ENCODE measurements at places on chromosomes 2 and 18. TPM values are rescaled to one million over a fixed set of nuclear protein-coding genes. Genes with fewer than 3 reads are reported as not detected.

Gene STAT4
- 0.51 TPM for total RNA-seq

Gene SYT4
- total RNA-seq = not detected

Gene SGPP2
- total RNA-seq = not detected

Gene PPP1R1C
- 0.50 TPM for total RNA-seq

Gene EVA1A
- 16.2 TPM for total RNA-seq

Gene GAL3ST2
- total RNA-seq = not detected

Gene FOXI3
- not detected for total RNA-seq

Gene OSBPL6
- total RNA-seq = 2.1 TPM

Gene SLC16A14
- 5.6 TPM for total RNA-seq

Gene LIMS3
- total RNA-seq = not detected

Gene SNED1
- 39.5 TPM for total RNA-seq

Gene KRTCAP3
- not detected for total RNA-seq

Gene AMER3
- not detected for total RNA-seq

Gene SPP2
- not detected for total RNA-seq

Gene TUBA4B
- total RNA-seq = not detected

Gene OSR1
- 17.7 TPM for total RNA-seq

Gene RAB6C
- not detected for total RNA-seq

Gene SCYGR4
- total RNA-seq = not detected

Gene PCARE
- total RNA-seq = under 0.01 TPM

Gene LHCGR
- not detected for total RNA-seq

Gene RSAD2
- total RNA-seq = 1.7 TPM

Gene EIF2B4
- total RNA-seq = 28.6 TPM

Gene MEP1B
- total RNA-seq = under 0.01 TPM

Gene STARD6
- not detected for total RNA-seq

Gene CXCR1
- total RNA-seq = not detected

Gene VWA3B
- 0.26 TPM for total RNA-seq

Gene RAB17
- total RNA-seq = 0.26 TPM

Gene SERPINB5
- not detected for total RNA-seq

Gene ATOH8
- total RNA-seq = 19.0 TPM

Gene MRPL53
- 38.0 TPM for total RNA-seq

Gene SLC23A3
- 1.8 TPM for total RNA-seq

Gene SERPINB12
- not detected for total RNA-seq

Gene ARHGEF33
- 0.50 TPM for total RNA-seq

Gene KCNF1
- 2.6 TPM for total RNA-seq

Gene CDC42EP3
- 5.6 TPM for total RNA-seq

Gene TMEM247
- not detected for total RNA-seq

Gene GRB14
- total RNA-seq = 0.26 TPM

Gene LYG1
- 0.50 TPM for total RNA-seq

Gene SCN2A
- 2.1 TPM for total RNA-seq

Gene SERPINB2
- 3.9 TPM for total RNA-seq

Gene PTGR3
- total RNA-seq = 6.8 TPM

Gene TBC1D8
- 3.8 TPM for total RNA-seq

Gene DCC
- total RNA-seq = not detected

Gene FN1
- total RNA-seq = 3,444 TPM

Gene LOXHD1
- not detected for total RNA-seq

Gene SERPINB3
- not detected for total RNA-seq

Gene FAM110C
- 0.26 TPM for total RNA-seq

Gene ANKRD62
- total RNA-seq = not detected

Gene ALPP
- total RNA-seq = not detected

Gene SH2D6
- 2.1 TPM for total RNA-seq

Gene TBR1
- total RNA-seq = not detected

Gene SLC4A3
- total RNA-seq = 1.3 TPM

Gene MYO7B
- total RNA-seq = under 0.01 TPM

Gene MC4R
- not detected for total RNA-seq

Gene GULP1
- 71.7 TPM for total RNA-seq

Gene SKOR2
- total RNA-seq = not detected
